ENCODE measurements at places on chromosomes 11 and 22. TPM values are rescaled to one million over a fixed set of nuclear protein-coding genes. Genes with fewer than 3 reads are reported as not detected.

Gene FOLR2
- total RNA-seq = not detected

DNA sequence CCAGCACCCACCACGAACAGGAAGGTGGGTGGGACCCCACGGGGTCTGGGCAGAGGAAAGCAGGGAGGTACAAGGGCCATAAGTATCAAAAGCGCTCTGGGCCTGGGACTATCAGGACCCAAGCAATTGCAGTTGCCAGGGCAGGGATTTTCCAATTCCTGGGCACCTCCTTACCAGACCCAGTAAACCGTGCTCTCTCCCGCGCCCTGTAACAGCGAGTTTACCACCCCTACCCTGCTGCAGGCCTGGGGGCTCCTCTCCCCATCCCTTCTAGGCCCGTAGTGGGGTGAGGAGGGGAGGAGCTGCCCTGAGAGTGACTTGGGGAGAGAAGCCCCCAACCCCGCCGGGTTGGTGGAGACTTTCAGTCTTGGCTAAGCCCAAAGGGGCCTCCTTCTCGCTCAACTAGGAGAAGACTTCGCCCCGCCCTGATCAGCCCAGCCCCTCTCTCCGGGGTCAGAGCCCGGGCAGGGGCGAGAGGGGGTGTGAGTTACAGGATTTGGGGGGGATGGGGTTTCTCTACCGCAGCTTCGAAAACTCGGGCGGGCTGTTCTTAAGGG, 5.4 kb downstream of the PAX6 start:
- H3K4me3 ChIP-seq = no peak overlapping the region
- H3K27me3 ChIP-seq = peaks cover 85% of the 10 kb centered on the region
- no peak overlapping the region for H3K27ac ChIP-seq
- peaks cover 33% of the 10 kb centered on the region for H3K4me1 ChIP-seq

- H3K36me3 ChIP-seq = no peaks in the 10 kb centered on the region
- no peak overlapping the region for H3K4me3 ChIP-seq
- H3K27me3 ChIP-seq = no peaks in the 10 kb centered on the region
- H3K27ac ChIP-seq = no peak overlapping the region
- peaks cover 15% of the 10 kb centered on the region for H3K4me1 ChIP-seq
Observed at GRCh38 chr11:2807025-2807681, 78.4 kb downstream of the CDKN1C start.

GRCh38 chr11:64263021-64263946, 12.0 kb downstream of the PLCB3 start:
- H3K27me3 ChIP-seq = no peaks in the 10 kb centered on the region
- H3K4me1 ChIP-seq = peaks cover 20% of the 10 kb centered on the region
- H3K4me3 ChIP-seq = no peak overlapping the region
- H3K36me3 ChIP-seq = peaks cover 14% of the 10 kb centered on the region
- no peak overlapping the region for H3K27ac ChIP-seq
